Mammary epithelial cell (primary cell): ENCODE measurements at places on chromosomes 7 and 10. TPM values are rescaled to one million over a fixed set of nuclear protein-coding genes. Genes with fewer than 3 reads are reported as not detected.

- peak; percentile 68 for DNase-seq
Measured at GRCh38 chr7:74343281-74344131, 54.3 kb downstream of the CLIP2 start.

- DNase-seq, result no peak
Measured at GRCh38 chr7:49530481-49530880, 243.0 kb upstream of the VWC2 start.

- no peak for DNase-seq
Measured at GRCh38 chr7:157943561-157943960, 606.8 kb downstream of the DNAJB6 start.

SCIN gene
- total RNA-seq, result not detected

LIPF gene
- total RNA-seq, result not detected

CYP3A7 gene
- total RNA-seq, result not detected

GRCh38 chr7:33900501-33900900 is 4.8 kb upstream of the BMPER start:
- peak; percentile 27 for DNase-seq

DNA sequence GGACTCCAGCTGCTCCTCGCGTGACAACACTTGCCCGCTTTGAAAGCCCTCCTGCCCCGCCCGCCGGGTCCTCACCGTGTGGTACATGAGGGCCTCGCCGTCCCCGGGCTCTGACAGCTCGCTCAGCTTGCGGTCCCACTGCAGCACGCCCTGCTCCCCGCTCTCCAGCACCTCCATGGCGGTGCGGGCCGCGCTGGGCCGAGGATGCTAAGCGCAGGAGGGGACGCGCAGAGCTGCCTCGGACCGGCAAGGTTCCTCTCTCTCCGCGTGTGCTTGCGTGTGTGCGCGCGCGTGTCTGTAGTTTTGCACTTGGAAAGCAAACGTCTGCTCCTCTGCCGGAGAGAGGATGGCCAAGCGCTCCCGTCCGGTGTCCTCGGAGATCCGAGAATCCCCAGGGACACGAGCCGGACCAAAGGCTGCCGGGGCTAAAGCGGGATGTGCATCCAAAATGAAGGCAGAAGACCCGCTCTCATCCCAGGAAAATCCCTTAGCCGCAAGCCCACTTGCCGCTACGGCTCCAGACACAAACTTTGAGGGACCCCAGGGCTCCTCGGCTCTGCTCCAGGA is at the start of gene CREB3L2:
Gene CREB3L2, minus strand, starts transcription at position 558 of the 567 bp plus-strand sequence. Its CDS starts 381 bp downstream, at position 177.
- no peak for DNase-seq

DKK1 gene
- 157 and 240 TPM in 2 replicates for total RNA-seq

DNA sequence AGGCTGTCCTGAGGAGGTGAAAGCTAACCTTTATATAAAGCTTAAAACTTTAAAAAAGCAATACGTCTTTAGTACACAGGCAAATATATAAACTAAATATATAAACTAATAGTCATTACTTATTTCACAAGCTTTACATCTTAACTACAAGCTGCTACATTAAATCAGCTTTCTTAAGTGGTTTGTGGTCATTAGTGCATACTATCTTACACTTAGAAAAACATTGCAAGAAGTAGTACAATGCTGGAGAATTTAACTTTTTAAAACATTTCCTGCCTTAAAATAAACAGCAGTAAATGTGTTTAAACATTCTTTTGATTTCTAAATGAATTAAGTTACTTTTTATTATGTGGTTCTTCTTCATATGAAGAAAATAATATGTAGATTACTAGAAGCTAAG is 36.3 kb downstream of the MET start:
- no peak for DNase-seq

AKR1C8 gene
- not detected for total RNA-seq

DNA sequence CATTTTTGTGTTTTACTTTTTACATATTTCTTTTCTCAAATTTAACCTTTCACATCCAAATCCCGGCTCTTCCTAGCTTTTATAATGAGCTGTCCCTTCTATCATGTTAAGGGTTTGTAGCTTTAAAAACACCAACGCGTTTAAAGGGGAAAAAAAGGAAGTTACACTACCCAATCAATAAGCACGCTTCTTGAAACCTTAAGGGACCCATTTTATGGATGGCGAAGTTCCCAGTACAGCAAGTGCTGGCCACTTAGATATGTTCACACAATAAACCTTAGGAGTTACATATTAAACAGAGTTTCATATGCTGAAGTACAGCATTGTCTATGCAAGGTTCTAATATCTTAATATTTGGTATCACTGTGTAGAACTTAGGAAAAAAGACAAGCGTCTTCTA is 1.8 kb downstream of the GNG11 start:
- DNase-seq, result no peak

DNA sequence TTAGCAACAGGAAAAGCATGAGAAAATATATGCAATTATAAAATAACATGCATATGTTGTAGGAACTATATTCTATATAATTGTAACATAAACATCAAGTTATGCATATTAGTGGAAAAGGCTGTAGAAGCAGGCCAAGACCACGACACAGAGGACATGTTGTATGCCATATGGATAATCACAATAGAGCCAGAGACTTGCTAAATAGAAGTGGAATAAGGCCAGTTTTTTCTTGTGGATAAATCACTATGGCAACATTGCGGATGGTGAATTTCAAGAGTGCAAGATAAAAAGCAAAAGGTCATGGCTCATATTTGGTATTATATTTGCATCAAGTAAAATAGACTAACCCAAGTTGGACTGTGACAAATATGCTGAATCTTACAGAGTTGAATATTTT is 93.0 kb downstream of the PCDH15 start:
- DNase-seq, result no peak

DNA sequence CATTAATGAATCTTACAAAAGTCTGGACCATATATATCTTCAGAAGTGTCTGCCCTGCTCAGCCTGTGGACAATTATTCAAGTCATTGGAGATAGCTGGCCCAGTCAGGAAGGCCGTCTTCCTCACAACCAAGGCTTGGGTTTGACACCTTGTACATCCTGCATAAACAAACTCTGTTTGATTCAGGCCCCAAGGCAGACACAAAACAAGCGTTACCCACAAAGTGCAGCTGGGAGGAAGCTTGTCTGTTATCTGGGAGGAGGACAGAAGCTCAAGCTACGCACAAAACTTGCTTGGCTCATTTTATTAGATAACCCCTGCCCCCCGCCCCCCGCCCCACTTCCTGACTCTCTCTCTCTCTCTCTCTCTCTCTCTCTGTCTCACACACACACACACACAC is 166.9 kb upstream of the WDR11 start:
- DNase-seq, result no peak

SPDYE2 gene
- total RNA-seq, result not detected in 2 replicates

DNA sequence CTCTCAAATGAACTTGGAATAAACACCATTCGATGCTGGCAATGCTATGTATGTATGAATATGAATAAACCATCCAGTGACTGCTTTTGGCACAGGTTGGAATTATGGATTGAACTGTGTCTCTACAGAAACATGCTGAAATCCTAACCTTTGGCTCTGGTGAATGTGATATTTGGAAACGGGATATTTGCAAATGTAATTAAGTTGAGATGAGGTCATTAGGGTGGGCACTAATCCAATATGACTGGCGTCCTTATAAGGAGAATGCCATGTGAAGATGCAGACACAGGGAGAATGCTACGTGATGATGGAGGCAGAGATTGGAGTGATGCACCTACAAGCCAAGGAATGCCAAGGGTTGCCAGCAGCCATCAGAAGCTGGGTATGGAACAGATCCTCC is 3.4 kb upstream of the ACTR3B start:
- no peak for DNase-seq

DNA sequence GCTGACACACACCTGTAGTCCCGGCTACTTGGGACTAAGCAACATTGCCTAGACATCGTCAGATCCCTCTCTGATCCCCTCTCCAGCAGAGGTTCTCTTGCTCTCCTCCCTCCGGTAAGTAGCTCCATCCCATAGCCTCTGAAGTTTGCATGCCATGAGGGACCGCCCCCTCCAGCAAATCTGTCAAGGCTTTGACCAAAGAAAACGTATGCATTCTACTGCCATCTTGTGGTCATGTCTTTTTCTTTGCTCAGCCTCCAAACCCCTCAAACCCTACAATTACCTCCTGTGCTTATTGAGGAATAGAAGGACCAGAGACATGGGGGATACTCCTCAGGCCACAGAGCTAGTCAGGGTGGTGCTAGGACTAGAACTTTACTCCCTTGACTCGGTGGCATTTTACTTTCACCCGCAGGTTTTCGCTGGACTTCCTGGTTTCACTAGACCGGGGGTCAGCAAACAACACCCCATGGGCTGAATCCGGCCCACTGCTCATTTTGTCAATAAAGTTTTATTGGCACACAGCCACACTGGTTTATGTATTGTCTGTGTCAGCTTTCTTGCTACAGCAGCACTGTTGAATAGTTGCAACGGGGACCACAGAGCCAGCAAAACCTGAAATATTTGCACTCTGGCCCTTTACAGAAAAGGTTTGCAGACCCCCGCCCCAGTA is 202.6 kb upstream of the FOXK1 start:
- DNase-seq, result peak; percentile 55

- DNase-seq, result no peak
Measured at GRCh38 chr10:789831-790701, 100.6 kb upstream of the DIP2C start.

CCDC172 gene
- total RNA-seq, result not detected

ADAM8 gene
- total RNA-seq, result 0.33 TPM

TMEM130 gene
- total RNA-seq, result not detected in 2 replicates

RBP3 gene
- total RNA-seq, result not detected

- no peak for DNase-seq
Measured at GRCh38 chr10:57950442-57950974, 317.2 kb downstream of the IPMK start.

GRCh38 chr10:96626795-96627194 is 40.0 kb upstream of the TM9SF3 start:
- no peak for DNase-seq

GIMAP7 gene
- not detected for total RNA-seq

DNA sequence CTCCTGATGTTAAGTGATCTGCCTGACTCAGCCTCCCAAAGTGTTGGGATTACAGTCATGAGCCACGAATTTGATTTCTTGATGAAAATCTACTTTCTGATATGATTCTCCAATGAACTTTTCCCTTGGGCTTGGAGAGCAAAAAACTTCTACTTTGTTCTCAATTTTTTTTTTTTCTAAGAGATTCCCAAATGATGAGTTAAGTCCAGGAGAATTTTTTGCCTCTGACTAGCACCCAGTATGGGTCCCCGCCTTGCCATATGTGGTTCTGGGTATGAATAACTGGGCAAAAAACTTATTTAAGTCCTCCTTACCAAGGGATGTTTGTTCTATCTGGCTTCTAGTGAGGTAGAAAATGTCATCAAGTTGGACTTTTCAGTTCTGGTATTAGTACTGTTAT is 147.9 kb upstream of the LYZL1 start:
- peak; percentile 82 for DNase-seq

DNA sequence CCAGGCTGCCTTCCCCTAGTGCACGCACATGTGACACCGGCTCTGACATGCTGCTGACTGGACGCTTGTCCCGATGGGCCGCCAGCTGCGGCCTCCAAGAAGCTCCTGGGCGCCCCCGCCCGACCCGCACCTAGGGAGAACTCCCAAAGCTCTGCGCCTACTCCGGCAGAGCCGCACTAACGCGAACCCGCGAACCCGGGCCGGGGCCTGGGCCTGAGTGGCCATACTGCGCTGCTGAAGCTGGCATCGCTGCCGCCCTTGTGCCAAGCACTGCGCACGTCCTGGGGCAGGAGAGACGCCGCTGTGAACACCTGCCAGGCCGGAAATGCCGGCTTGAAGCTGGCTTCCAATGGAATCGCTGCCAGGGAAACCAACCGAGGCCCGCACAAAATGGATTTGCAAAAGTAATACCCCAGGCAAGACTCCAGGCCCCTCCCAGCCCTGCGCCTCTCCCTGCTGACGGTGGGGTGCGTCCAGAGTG is 85.1 kb downstream of the WASHC2A start:
- no peak for DNase-seq

PRF1 gene
- total RNA-seq, result not detected

GRCh38 chr10:5971315-5971832 is 6.0 kb downstream of the IL15RA start:
- DNase-seq, result no peak

DMBT1 gene
- total RNA-seq, result 0.33 TPM

CPN1 gene
- total RNA-seq, result not detected in 2 replicates

- no peak for DNase-seq
Measured at GRCh38 chr10:69963835-69964710, 88.6 kb upstream of the MACROH2A2 start.

GRCh38 chr7:55420530-55420929 is 55.4 kb downstream of the LANCL2 start:
- no peak for DNase-seq

DNA sequence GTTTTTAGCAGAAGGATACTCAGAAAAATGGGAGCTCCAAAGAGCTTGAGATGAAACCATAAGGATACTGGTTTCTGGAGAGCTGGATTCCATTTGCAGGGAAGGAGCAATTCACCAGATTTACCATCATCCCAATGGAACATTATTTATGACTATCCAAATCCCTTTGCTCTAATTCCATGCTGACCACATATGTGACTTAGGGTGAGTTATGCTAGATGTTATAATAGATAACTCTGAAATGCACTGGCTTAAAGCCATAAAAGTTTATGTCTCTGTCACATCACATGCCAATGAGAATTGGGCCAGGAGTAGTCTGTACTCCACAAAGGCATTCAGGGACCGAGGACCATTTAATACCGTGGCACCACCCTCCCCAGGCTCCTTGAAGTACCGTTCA is 185.2 kb downstream of the SKIDA1 start:
- DNase-seq, result no peak

DNA sequence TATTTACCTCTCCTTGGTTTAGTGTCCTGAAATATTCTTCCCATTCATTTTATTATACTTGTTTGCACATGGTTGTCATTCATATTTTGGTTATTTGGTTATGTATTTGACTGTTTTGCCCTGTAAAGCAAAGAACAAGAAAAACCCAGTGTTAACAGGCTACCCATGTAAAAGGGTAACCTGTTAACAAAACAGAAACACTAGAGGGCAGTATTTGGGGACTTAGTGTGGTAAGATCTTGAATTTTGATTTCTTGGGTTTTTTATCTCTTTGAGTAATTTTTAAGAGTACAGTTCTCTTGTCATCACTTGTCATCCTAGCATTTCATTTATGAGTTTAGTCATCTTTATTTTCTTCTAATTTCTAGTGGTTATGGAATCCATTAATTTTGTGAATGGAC is 51.3 kb downstream of the POLL start:
- peak; percentile 18 for DNase-seq

DNA sequence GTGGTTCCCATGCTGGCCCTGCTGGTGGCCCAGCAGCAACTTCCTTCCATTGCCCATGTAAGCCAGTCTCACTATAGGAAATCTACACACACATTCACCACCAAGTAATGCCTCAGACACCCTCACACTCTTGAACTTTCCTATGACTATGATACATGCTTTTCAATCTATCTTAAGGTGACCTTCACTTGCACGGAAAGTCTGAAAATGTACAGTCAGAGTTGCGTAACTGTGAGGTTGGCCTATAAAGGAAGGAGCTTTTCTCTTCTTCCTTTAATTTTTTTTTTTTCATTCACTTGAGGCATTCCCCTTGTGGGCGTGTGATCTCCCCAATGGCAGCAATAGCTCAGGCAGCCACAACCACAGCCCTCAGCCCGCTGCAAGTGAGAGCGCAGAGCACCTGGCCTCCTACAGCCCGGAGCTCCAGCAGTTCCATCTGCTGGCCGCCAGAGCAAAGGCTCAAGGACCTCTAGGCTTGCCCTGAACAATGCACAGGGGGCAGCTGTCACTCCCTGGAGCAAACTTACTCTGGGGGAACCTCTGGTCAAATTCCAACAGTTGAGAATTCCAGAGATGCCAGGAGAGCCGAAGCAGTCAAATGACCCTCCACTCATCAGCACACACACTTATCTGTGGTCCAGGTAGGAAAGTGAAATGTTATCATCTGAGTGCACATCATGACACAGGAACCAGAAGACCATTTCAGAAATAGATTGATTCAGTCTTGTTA is 123.1 kb upstream of the ADO start:
- no peak for DNase-seq
